Stimulated activated naive CD8-positive, alpha-beta T cell treated with anti-CD3 and anti-CD28 coated beads, Interleukin-15, amount 100 ng/mL, for 72 hours (primary cell): ENCODE measurements at places on chromosomes 2 and 18.

DNA sequence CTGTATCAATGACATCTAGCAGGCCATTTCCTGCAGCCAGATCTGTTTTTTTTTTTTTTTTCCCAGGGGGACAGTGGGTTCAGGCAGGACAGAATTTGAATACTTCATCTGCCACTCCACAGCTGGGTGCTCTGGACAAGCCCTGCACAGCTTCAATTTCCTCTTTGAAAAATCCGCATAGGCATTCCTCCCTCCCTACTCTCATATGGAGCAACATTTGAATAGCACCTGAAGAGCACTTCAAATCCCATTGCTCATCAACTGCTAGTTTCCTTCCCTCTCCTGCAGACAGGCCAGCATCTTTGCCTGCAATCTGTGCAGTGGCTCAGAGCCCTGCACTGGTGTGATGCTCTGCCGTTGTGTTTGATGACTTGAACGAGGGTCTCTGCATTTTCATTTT lies 326.3 kb downstream of the TSN start:
- no peak for DNase-seq

DNA sequence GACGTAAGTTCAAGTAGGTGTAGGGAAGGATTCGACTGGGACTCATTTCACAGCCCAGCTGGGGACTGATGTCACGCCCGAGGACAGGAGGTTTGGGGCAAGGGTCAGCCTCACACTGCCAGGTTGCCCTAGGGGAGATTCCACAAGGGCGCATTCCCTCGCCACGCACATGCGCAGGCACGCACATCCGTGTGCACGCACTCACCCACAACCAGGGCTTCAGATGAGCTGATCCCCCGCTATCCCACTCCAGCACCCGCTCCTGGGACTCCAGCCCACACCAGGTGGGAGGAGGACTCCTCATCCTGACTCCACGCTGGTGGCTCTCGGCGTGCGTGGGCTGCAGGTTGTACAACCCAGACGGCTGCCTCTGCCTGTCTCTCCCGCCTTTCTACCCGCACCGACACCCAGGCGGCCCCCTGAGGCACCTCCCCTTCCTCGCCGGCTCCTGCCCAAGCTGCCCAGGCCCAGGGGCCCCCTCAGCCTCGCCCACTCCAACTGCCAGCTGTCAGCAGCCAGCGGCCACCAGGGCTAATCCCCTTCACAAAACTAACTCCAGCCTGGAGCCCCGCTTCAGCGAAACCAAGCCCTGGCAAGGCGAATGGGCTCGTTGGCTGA lies 47.8 kb upstream of the FOSL2 start:
- no peak for DNase-seq

DNA sequence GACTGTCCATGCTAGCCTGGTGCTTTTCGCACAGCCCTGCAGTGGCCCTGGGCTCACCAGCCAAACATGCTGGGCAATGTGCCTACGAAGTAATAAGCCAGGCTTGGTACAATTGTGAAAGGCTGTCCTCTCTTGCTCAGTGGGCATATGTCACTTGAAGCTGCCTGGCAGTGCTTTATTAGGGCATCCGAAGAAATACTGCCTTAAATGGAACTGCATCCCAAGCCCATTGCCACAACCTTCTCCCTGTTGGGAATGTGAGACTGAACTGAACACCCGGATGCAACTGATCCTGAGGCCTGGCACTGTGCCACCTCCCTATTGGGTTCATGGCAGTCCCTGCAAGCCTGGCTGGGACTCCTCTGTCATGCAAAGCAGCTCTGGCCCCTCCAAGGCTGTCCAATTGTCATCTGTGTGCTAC lies 15.9 kb downstream of the CAPG start:
- DNase-seq, result no peak

DNA sequence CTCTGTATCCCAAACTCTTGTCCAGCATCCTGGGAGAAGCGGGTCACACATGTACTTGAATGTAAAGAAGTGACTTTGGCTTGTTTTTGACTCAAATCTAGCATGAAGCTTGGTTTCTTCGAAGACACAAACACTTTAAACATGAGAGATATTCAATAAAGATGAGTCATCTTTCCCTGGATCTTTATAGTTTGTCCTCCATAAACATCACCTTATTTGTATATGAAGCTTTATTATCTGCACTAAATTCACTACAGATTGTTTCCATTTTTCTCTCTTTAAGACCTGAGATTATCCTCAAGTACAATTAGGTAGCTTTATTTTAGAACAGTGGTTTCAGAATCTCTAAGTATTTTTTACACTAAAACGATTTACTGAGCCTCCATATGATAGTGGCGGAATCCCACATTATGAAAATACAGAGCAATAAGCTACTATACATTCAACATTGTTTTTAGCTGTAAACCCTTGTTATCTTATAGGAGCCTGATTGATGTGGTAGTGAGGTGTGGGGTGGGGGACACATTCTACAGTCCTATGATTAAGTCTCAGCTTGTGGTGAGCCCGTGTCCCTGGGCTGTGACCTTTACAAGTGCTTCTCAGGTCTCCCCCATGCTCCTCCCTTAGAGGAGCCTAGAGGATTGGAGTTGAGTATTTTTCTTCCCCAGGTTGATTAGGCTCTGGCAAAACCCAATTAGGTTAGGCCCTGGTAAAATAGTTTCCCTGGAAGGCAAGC lies 79.6 kb upstream of the RAPGEF4 start:
- DNase-seq, result peak; percentile 11

DNA sequence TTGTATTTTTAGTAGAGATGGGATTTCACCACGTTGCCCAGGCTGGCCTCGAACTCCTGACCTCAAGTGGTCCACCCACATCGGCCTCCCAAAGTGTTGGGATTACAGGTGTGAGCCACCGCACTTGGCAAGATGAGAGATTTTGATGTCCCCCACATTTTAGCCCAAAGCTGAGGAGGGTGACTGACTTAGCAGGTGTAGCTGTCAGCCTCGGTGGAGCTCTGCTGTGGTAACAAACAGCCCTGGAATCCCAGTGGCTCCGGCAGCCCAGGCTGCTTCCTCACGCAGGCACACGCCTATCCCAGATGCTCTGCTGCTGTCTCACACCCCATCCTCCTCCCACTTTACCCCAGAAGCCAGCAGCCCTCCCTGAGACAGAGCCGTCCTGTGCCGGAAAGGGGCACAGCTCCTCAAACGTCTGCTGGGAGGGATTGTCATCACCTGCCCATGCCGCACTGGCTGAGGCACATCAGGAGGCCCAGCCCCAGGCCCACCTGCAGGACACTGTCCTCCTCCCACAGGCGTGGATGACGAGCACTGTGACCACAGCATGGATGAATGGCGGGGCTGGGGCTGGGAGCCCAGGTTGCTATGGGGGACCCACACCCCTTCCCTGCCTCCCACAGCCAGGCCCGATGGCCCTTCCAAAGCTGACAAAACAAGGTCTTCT lies 10.6 kb upstream of the BOK start:
- no peak for DNase-seq

GRCh38 chr2:20052861-20053281 lies 1.4 kb upstream of the LAPTM4A start:
- no peak for DNase-seq

- DNase-seq, result no peak
Observed at GRCh38 chr2:176251928-176252327, 17.3 kb upstream of the MTX2 start.

- DNase-seq, result no peak
Observed at GRCh38 chr2:5236249-5236648, 455.9 kb upstream of the SOX11 start.

DNA sequence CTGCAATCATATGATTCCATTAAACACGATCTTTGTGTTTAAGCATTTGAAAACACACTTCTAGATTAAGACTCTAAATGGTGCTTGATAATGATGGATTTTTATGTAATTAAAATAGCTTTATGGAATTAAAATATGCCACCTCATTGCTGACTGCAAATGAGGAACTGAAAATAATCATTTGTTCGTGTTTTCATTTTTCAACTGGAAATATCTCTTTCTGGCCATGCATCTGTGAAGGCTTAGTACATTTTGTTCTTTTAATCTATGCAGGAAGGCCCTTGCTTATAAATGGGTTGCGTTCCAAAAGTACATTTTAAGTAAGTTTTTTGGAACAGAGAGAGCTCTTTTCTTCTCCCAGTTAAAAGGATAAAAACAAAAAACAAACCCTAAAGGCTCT lies 125.5 kb downstream of the MC4R start:
- no peak for DNase-seq

- no peak for DNase-seq
Observed at GRCh38 chr18:34729264-34729663, 19.2 kb downstream of the DTNA start.

DNA sequence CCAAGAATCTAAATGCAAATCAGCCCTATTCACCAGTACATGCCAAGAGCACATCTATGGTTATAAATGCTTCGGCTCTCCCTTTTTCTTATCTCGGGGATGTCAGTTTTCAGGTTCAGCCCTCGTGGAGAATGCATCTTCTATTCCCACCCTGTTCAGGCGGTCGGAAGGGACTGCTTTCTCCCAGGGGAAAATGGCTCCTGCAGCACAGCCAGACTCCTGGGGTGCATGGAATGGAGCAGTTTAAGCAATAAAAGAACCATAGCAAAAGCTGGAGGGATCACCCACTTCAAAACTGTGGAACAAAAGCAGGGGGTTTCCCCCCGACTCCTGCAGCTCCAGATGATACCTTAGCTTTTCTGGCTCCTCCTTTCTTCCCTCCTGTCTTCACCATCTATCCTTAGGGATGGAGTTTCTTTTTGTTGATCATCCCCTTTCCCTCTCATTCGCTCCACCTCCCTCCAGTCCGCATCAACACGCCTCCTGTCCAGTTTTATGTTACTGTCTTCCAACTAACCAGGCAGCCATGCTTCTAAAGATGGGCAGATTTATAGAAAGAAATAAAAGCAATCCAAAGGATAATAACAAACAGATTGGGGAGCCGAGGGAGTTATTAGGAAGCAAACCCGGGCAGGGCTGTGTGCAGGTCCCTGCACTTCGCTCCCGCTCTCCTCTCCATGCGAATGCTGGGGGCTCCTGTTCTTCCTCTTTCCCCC lies 356.2 kb upstream of the SMIM21 start:
- no peak for DNase-seq

GRCh38 chr2:102005989-102006885 lies 14.5 kb downstream of the IL1R2 start:
- DNase-seq, result peak; percentile 46

DNA sequence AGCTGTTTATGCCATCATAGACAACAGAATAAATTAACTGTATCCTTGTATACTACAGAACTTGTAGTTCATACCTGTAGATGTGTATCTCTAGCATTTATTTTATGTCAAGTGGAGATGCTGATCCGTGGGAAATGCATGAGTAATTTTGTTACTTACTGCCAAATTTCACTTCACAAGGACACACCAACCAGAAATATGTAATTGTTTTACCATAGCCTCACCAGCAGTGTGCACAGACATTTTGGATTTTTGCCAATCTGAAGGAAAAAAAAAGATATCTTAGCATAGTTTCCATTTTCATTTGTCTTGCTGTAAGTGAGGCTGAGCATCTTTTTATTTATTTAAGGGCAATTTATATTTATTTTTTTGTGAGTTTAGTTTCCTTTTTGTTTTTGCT lies 265.1 kb upstream of the OSR1 start:
- no peak for DNase-seq

GRCh38 chr2:1546023-1546591 lies 132.8 kb downstream of the TPO start:
- peak; percentile 8 for DNase-seq

GRCh38 chr2:214328941-214329340 lies 81.9 kb upstream of the VWC2L start:
- DNase-seq, result no peak

- no peak for DNase-seq
Observed at GRCh38 chr2:99487906-99488305, 1.9 kb downstream of the REV1 start.

DNA sequence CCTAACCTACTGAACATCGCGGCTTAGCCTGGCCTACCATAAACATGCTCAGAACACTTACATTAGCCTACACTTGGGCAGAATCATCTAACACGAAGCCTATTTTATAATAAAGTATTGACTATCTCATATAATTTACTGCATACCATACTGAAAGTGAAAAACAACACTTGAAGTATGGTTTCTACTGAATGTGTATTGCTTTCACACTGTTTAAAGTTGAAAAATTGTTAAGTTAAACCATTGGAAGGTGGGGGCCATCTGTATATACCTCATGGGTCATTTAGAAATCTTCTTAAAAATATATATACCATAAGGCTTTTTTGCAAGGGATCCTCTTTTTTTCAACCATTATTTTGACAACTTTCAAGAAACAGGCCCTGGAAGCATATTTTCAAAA lies 16.5 kb downstream of the RNF149 start:
- DNase-seq, result no peak

GRCh38 chr18:75252136-75252535 lies 41.5 kb downstream of the TSHZ1 start:
- DNase-seq, result no peak

- DNase-seq, result no peak
Observed at GRCh38 chr2:45554742-45555140, 56.3 kb downstream of the SRBD1 start.

- no peak for DNase-seq
Observed at GRCh38 chr2:6932828-6933227, 15.6 kb downstream of the RNF144A start.

- no peak for DNase-seq
Observed at GRCh38 chr2:98896416-98896815, 39.6 kb downstream of the CRACDL start.

- DNase-seq, result no peak
Observed at GRCh38 chr2:236570081-236570868, 650 bp downstream of the ACKR3 start.

GRCh38 chr18:41613003-41613609 lies 341.9 kb upstream of the PIK3C3 start:
- DNase-seq, result no peak

DNA sequence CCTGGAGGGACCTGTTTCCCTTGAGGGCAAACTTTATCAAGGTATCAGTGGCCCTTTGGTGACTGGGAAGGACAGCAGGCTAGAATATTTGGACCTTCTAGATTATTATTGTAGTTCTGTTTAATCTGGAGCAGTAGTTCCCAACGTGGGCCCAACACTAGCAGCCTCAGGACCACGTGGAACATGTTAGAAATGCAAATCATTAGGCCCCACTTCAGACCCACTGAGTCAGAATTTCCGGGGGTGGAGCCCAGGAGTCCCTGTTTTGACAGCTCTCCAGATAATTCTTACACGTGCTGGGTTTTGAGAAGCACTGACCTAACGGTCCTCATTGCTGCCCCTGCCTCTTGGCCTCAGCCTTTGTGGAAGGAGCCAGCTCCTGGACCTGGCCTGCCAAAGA lies 25.5 kb upstream of the DYNC2LI1 start:
- peak; percentile 13 for DNase-seq
